ENCODE measurements at places on chromosomes 7 and 10.

GRCh38 chr7:43619213-43620012 is 36.5 kb downstream of the STK17A start:
- DNase-seq, result no peak

GRCh38 chr7:22375359-22376048 is 18.6 kb upstream of the RAPGEF5 start:
- DNase-seq, result no peak

GRCh38 chr7:21401944-21402343 is 25.9 kb upstream of the SP4 start:
- no peak for DNase-seq

- DNase-seq, result no peak
Measured at GRCh38 chr10:25294032-25294926, 119.5 kb downstream of the GPR158 start.

GRCh38 chr10:77533146-77533886 is 104.3 kb downstream of the KCNMA1 start:
- DNase-seq, result peak; percentile 46

- DNase-seq, result peak; percentile 32
Measured at GRCh38 chr10:59245686-59246085, 69.2 kb downstream of the PHYHIPL start.

GRCh38 chr7:2774935-2775334 is 69.2 kb downstream of the GNA12 start:
- peak; percentile 70 for DNase-seq

DNA sequence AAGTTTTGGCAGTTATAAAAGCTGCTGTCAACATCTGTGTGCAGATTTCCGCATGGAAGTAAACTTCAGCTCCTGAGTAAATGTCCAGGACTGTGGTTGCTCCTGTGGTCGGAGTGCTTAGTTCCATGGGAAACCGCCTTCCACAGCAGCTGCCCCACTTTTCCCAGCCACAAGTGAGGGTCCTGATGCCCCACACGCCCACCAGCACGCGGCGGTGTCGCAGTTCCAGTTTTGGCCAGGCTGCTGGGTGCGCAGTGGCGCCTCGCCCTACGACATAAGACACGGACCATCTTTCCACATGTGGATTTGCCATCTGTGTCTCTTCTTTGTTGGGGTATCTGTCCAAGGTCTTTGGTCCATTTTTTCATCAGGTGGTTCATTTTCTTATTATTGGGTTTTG is 167.1 kb downstream of the DIP2C start:
- no peak for DNase-seq

- no peak for DNase-seq
Measured at GRCh38 chr7:35558841-35559240, 136.1 kb downstream of the HERPUD2 start.

All from suppressor macrophage treated with lipopolysaccharide for 4 hours (primary cell).